ENCODE measurements at places on chromosomes 7 and 10.

GRCh38 chr7:86667732-86668131, 24.0 kb downstream of the GRM3 start:
- no peak for DNase-seq

- no peak for DNase-seq
Observed at GRCh38 chr7:101657171-101657570, 28.1 kb upstream of the MYL10 start.

DNA sequence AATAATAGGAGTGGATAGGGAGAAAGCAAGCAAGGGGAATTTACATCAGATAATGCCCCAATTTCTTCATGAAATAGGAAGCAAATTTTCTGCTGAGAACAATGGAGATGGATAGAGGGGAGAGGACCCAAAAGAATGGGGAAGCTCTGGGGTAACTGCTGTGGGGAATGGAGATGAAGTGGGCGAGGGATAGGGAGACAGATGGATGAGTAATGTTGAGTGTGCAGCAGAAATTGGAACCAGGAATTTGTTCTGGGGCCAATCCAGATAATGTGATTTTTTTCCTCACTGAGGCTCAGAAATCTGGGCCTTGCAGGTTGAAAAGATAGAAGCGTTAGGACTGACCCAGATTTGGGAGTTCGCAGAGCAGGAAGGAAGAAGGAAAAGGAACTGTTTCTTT, 24.5 kb upstream of the MRC1 start:
- peak; percentile 62 for DNase-seq

DNA sequence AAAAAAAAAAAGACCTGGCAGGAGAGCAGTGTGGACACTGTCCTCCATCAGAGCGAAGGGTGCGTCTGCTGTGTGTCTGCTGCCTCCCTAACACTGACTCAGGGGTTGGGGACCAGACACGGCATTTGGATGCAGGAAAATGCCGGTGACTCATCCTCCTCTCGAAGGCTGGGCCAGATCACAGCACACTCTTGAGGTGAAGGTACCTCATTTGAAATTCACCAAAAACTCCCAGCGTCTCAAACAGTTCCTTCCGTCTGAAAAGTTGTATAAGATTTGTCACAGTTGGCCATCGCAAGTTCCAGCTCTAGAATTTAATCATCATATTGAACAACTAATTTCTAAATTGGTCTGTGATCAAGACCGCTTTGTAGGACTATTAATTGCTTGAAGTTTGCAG, 118.1 kb upstream of the LYZL2 start:
- DNase-seq, result no peak

DNA sequence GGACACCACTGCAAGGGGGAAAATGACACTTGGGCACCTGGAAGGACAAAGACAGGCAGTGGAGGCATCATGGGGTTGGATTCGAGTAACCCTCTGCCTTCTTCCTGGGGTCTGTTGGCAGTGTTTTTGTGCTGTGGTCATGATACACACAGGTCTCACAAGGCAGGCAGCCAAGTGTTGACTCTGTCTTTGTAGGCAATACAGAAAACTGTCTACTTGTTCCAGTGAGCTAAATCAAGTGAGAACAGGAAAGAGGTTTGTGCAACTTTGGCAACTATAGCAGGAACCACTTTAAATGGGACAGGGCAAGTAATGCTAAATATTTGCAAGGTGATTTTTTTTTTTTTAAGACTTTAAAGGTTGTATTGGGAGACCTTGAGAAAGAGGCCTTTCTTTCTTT, 578.6 kb upstream of the GALNT17 start:
- peak; percentile 58 for DNase-seq

GRCh38 chr7:129122751-129123509, 21.6 kb upstream of the TSPAN33 start:
- DNase-seq, result no peak

- DNase-seq, result no peak
Observed at GRCh38 chr10:132702601-132703418, 83.1 kb downstream of the NKX6-2 start.

GRCh38 chr7:127347567-127348246, 44.8 kb downstream of the ZNF800 start:
- peak; percentile 73 for DNase-seq

DNA sequence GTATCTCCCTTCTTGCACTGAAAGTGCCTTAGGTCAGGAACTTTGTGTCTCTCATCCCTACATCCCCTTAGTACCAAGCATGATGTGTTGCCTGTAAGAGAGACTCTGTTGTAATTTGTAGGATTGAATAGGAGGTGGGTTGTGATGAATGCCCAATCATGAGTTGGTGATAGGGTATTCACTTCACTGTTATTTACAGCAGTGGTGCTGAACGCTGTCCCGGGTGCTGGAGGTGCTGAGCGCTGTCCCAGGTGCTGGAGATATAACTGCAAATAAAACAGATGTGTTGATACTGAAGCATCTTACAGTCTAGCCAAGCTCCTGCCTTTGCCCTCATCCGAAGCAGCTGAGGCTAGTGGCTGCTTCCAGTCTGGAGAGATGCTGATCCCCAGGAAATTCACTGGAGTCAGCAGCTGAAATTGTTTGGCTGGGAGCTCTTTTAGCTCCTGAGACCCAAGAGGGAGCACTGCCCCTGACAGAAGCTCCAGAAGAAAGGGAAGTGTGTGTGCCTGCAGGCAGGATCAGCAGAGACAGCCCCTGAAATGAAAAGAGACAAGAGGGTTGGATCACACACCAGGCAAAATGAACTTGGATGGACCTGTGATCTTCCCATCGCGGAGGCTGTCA, 183.4 kb downstream of the SORCS3 start:
- no peak for DNase-seq

DNA sequence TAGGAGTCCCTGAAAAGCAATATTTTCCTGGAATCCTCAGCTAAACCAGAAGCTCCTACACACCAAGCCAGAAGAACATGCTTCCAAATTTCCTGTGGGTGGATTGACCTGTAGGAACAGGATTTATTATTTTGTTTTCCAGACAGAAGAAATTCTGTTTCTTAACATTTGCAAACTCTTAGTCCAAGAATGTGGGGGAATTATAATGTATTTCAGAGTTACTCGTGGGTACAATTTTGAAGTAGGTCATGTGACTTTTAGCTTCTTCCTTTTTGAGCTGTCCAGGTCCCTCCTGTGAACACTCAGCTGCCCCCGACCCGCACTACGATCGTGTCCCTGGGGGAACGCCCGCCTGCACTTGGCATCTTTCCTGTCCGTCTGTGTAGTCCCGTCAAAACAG, 27.7 kb upstream of the VIPR2 start:
- DNase-seq, result no peak

- no peak for DNase-seq
Observed at GRCh38 chr7:66353547-66353946, 148.4 kb downstream of the TPST1 start.

GRCh38 chr7:11726001-11726793, 105.8 kb downstream of the THSD7A start:
- DNase-seq, result peak; percentile 81

GRCh38 chr7:4809091-4809591, 33.7 kb downstream of the AP5Z1 start:
- no peak for DNase-seq

DNA sequence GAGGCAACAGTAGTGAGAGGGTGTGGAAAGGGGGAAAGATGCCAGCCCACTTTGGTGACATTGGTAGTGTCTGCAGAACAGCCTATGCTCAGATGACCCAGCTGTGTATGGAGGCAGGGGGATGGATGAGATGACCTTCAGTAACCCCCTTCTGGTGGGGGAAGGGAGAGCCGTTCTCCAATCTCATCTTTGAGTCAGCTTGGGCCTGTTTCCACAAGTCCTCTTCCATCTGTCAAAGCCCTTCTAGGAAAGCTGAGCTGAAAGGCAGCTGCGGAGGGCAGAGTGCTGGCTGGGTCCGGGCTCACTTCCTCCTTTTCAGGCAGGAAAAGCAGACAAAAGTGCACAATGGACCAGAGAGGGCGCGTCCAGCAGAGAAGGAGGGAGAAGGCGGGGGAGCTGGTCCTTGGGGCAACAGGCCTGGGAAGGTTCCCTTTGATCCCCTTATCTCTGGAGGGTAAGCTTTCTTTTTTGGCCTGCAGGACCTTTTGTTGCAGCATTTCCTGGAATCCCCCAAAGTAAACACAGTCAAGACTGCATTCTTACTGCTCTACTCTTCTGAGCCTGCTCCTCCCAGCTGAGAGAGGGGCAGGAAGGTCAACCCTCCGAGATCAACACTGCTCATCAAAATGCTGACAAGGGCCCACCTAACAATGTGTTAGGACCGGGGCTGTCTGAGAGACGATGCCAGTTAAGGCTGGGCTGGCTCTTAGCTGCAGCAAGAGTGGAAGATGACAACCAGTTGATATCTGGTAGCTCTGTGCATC, 1.2 kb upstream of the LRMDA start:
- DNase-seq, result no peak

DNA sequence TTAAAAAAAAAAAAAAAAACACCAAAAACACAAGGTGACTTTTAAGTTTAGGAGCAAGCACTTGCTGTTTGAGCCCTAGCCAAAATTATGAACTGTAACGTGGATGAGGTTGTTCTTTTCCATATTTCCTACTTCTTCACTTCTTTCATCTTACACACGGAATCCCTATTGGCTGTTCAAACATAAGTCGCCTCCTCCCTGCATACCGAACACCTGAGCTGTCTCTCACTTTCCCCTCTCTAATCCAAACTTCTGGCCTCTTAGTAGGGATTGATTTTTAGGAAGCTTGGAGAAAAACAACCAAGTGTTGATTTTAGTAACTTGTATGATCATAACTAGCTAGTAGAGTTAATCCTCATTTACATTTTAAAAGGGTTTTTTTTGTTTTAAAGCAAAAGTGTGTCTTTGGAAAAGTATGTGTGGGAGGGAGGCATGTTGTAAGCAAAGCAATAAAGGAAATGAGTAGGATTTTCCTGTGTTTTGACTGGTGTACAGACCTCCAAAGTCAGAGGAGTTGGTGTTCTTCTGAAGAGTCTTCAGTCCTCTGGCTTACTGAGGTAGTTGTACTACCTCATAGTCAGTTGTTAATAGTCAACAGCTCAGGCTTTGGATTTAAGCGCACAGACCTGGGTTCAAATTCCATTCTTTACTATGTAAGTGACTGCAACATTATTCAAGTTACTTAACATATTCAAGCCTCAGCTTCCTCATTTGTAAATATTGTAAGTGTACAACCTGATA, 39.3 kb downstream of the RABGEF1 start:
- no peak for DNase-seq

DNA sequence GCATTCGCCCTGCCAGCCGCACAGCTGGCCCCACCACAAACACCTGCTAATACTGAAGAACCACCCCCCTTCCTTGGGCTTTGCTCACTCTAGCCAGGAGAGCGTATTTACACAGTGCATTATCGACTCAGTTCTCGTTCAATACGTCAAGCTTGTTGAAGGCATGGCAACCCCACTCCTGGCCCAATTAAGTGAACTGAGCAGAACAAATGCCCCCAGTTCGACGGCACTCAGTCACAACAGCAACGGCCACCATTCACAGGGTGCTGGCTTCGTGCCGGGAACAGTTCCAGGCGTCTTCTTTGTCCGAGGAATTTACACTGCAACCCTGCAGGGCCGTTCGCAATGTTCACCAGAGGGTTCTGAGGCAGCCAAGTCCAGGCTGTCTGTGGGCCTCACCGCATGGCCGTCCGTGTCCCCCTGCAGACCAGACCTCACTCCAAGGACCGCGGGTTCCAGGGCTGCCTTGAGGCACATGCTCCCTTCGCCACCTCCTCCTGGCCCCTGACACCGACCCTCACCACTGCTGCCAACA, 175.3 kb downstream of the DIP2C start:
- no peak for DNase-seq

DNA sequence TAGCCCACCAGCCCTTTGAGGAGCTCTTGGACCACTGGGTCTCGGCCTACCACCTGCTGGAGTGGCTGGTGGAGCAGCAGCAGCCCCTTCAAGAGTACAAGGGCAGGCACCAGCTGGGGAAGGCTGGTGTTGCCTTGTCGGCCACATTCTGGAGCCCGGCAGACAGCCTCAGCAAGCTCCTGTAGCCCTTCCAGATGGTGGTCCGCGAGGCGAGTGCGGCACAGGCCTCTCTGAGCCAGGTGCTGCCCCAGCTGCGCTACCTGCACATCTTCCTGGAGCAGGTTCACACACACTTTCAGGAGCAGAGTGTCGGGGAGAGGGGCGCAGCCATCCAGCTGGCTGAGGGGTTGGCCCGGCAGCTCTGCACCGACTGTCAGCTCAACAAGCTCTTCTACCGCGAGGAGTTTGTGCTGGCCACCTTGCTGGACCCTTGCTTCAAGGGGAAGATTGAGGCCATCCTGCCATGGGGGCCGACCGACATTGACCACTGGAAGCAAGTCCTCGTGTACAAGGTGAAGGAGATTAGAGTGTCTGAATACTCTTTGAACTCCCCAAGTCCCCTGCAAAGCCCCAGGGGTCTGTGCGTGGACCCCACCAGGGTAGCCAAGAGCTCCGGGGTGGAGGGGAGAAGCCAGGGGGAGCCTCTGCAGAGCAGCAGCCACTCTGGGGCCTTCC, 7.0 kb upstream of the ACTR3C start:
- no peak for DNase-seq
